ENCODE measurements at places on chromosomes 16 and 17. TPM values are rescaled to one million over a fixed set of nuclear protein-coding genes. Genes with fewer than 3 reads are reported as not detected.

GRCh38 chr16:67284699-67285646 is 5.6 kb downstream of the PLEKHG4 start:
- peak; percentile 94 for DNase-seq

DNA sequence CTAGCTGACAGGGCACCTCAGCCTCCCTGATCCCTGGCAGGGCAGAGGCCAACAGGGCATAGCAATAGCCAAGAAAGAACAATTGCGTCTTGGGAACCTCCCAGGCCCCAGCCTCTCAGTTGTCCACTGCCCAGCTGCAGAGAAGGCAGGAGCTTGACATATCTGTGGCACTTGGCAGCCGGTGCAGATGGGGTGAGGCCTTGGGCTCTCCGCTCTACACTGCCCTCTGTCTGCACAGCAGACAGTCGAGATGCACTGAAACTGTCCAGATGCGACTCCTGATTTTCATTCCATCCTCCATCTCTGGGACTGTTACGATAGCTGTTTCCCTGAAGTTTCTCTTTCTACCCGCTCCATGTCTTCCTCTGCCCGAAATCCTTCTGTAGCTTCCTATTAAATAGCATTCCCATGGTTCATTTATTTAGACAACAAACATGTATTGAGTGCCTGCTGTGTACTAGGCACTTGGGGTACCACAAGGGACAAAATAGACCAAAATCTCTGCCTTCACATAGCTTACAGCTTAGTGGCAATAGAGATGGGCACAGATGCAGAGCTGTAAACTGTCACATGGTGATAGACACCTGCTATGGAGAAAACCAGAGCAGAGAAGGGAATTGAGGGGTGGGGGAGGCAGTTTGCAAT is 3.3 kb downstream of the POLR3E start:
- peak; percentile 80 for DNase-seq

DNA sequence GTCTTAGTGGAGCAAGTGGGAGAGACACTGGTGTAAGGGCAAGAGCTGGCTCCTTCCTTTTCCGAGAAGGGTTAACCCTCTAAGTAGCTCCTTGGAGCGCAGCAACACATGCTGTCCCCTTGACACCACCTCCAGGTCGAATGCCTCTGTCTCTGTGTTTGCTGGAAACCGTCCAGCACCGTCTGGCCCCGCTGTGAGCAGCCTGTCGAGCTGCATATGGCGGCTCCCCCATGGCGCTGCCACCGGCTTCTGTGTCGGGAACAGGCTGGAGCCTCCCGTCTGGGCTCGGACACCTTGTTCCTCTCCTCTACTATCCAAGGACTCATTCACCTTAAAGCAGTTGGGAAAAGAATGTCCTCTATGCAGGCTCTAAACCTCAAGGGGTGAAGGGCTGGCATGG is 28.9 kb upstream of the WSCD1 start:
- no peak for DNase-seq

DNA sequence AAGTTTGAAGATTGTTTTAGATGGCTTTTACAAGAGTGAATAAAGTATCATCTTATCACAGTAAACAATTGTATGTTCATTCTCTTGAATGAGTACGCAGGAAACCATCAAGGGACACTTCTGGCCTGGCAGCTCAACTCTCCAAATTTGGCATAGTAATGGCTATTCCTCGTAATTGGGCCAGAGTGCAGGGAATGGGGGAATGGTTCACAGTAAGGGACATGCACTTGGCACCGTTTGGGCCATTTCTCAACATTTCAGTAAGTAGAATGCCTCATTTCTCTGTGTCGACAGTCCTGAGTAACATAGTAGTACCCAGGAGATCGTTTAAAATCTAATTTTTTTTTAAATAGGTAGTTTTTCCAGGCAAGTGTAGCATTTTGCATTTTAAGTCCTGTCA is 309.6 kb downstream of the KCNJ2 start:
- DNase-seq: no peak

DNA sequence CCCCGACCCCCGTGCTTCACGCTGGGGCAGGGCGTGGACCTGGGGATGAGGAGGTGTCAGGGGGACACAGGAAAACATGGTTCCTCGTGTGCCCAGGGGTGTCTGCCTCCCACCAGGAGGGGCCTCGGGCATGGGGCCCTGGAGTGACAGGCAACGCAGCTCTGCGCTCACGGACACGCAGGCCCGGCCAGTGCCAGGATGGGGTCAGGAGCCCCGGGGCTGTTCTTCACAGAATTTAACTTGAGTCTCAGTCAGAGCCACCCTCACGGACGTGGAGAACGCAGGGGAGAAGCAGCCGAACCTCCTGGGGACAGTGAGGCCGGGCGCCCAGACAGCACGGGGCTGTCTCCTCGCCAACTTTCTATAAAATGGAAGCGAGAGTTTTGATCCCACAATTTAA is 16.7 kb downstream of the UNKL start:
- DNase-seq: no peak

GRCh38 chr16:63363738-63364137 is 1327.5 kb upstream of the CDH8 start:
- no peak for DNase-seq

GRCh38 chr16:22323959-22324786 is 27.0 kb downstream of the POLR3E start:
- DNase-seq: peak; percentile 34

- DNase-seq: peak; percentile 87
Measured at GRCh38 chr17:48624544-48625494, 1.3 kb downstream of the HOXB9 start.

DNA sequence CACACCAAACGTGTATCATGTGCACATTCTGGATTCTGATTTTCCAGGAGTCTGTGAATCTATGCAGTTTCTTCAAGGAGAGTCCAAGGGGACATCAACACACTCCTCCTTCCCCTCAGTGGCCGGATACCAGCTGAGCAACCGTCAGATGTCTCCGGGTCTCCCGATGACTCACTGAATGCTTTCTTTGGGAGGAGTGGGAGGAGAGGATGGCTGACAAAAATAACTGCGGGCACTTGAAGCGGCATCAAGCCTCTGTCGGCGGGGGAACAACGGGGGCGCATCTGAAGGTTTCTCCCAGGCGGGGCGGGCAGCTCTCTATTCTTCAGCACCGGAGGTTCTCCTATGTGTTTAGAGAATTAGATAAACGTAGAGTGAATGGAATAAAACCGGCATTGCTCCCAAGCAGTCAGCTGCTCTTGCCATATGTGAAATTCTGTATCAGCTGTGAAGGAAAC is 24.6 kb upstream of the LRRC75A start:
- peak; percentile 84 for DNase-seq

- DNase-seq: peak; percentile 83
Measured at GRCh38 chr17:27793168-27793905, 7.0 kb downstream of the NOS2 start.

- DNase-seq: no peak
Measured at GRCh38 chr17:82468692-82469091, 10.2 kb downstream of the NARF start.

DNA sequence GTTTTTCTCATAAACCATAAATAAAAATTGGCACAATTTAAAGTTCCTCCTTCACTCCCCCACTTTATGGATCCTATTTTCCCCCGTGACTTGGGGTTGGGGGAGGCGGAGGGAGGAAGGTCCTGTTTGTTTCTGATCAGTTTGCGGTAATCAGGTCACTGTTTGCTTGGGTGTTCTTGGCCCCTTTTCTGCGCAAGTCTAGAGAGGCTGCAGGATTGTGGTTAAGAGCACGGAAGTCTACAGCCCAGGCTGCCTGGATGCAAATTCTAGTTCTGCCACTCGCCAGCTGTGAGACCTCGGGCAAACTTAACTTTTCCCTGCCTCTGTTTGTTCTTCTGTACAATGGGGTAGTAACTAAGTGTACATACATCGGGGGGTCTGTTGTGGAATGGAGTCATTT is 12.1 kb downstream of the ATP2C2 start:
- DNase-seq: no peak

- no peak for DNase-seq
Measured at GRCh38 chr17:65554553-65555223, 6.8 kb downstream of the AXIN2 start.

Gene ATP2A3
- 3.2 TPM for total RNA-seq

Gene CD79B
- 0.35 TPM for total RNA-seq

Gene ALOX15B
- total RNA-seq: not detected

Gene GP1BA
- total RNA-seq: not detected

Measured in endodermal cell (in vitro differentiated cells).